ENCODE measurements at places on chromosomes 2 and 18. TPM values are rescaled to one million over a fixed set of nuclear protein-coding genes. Genes with fewer than 3 reads are reported as not detected.

Gene ADGRF3
- polyA plus RNA-seq: 2.0 TPM

Gene YPEL5
- polyA plus RNA-seq: 124 TPM

Gene ERBB4
- polyA plus RNA-seq: 47.4 TPM

Gene SMYD1
- polyA plus RNA-seq: 0.18 TPM

All from right renal cortex interstitium (tissue), 3 donors.